ENCODE measurements at places on chromosomes 13 and 19.
A peak's percentile ranks its signal among the peaks of the same experiment; 100 is the strongest.

- DNase-seq: no peak
Measured at GRCh38 chr13:60590800-60591747, 194.1 kb downstream of the TDRD3 start.

GRCh38 chr19:46088101-46088500, 36.4 kb downstream of the IGFL3 start:
- no peak for DNase-seq

DNA sequence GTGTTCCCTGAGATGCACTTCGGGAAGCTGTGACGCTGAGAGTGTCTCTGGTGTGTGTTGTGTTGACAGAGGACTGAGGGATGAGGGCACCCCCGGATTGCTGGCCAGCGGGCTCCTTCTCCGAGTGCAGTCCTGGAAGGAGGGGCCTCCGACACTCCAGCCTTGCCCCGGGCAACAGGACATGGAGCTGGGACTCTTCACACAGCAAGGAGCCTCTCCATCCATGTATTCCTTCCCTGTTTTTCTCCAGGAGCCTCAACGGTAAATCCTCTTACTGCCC, 61.3 kb downstream of the SOX1 start:
- no peak for DNase-seq

DNA sequence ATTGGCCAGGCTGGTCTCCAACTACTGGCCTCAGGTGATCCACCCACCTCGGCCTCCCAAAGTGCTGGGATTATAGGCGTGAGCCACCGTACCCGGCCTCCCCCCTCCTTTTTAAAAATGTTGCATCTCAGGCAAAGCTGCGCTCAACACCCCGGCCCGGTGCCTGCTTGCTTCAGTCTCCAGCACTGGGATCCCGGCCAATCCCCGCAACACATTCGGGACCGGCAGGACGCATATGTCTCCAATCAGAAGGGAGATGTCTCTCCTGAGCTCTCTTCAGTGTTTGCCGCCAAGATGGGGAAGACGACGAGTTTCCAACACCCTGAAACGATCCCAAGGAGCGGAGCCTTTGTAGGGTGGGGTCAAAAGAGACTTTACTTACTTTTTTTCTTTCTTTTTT, 16.1 kb downstream of the GNG7 start:
- no peak for DNase-seq

GRCh38 chr13:59229861-59230260, 933.9 kb downstream of the DIAPH3 start:
- no peak for DNase-seq

GRCh38 chr13:101301053-101301452, 115.3 kb downstream of the NALCN start:
- no peak for DNase-seq

- peak; percentile 65 for DNase-seq
Measured at GRCh38 chr13:45119469-45119990, 780 bp upstream of the GTF2F2 start.

GRCh38 chr19:56312342-56312741, 2.3 kb downstream of the ZSCAN5A start:
- no peak for DNase-seq

DNA sequence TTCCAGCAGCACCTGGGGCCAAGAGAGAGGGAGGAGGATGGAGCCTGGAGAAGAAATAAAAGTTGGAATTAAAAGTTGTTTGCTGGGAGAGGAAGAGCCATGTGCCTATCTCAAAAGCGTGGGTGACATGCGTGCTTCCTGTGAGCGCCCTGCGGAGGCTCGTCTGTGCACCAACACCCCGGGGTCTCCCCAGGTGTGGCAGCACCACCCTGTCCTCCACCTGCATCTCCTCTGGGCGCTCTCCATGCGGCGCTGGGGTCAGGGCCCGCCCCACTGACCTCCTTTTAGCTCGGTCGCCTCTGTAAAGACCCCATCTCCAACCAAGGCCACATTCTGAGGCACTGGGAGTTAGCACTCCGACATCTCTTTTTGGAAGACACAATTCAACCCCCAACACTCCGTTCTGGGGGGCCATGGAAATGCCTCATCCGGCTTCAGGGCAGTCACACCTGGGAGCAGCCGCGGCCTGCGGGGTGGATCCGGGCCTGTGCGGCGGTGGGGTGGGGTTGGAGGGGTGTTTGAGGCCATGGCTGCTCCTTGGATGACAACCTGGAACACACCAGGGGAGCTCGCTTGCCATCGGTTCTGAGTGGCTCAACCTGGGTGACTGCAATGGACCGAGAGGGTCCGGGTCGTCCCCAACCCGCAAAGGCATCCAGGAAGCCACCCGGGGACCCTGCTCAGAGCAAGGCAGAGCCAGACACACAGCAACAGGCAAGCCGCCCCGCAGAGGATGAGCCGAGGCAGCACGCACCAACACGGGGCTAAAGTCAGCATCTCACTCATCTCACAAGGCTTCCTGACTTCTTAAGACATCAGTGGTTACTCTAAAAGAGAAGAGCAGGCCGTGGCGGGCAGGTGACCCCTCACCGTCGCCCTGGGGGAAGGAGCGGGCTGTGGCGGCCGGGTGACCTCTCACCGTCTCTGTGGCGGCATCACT, 79.4 kb upstream of the MCF2L start:
- no peak for DNase-seq

DNA sequence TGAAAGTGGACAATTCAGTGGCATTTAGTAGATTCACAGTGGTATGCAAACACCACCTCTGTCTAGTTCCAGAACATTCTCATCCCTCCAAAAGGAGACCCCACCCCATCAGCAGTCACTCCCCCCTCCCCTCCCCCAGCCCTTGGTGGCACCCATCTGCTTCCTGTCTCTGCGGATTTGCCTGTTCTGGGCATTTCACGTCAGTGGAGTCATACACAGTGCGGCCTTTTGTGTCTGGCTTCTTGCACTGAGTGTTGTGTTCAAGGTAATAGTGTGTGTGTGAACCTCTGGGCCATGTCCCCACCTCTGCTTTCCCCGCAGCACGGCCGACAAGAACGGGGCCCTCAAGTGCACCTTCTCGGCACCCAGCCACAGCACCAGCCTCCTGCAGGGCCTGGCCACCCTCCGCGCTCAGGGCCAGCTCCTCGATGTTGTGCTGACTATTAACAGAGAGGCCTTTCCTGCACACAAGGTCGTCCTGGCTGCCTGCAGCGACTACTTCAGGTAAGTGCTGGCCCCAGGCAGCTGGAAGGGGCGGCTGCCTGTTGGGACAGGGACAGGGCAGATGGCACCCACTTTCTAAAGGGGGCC, 19.4 kb upstream of the CRTC1 start:
- DNase-seq: no peak

DNA sequence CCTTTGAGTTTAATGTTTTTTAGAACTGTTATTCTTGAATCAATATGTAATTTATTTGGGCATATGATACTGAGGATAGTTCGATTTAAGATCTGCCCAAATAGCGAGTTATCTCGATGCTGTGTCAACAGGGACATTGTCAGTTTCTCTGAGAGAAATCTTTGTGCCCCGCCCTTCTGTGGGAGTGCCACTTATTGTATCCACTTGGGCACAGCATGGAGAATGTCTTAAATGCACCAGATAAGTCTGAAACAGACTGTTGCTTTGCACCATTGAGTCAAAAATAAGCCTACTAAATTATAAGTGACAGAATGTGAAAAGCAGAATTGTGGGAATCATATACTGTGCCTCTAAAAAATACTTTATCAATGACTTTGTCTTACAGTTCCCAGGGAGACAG, 45.6 kb downstream of the RNASEH2B start:
- no peak for DNase-seq

DNA sequence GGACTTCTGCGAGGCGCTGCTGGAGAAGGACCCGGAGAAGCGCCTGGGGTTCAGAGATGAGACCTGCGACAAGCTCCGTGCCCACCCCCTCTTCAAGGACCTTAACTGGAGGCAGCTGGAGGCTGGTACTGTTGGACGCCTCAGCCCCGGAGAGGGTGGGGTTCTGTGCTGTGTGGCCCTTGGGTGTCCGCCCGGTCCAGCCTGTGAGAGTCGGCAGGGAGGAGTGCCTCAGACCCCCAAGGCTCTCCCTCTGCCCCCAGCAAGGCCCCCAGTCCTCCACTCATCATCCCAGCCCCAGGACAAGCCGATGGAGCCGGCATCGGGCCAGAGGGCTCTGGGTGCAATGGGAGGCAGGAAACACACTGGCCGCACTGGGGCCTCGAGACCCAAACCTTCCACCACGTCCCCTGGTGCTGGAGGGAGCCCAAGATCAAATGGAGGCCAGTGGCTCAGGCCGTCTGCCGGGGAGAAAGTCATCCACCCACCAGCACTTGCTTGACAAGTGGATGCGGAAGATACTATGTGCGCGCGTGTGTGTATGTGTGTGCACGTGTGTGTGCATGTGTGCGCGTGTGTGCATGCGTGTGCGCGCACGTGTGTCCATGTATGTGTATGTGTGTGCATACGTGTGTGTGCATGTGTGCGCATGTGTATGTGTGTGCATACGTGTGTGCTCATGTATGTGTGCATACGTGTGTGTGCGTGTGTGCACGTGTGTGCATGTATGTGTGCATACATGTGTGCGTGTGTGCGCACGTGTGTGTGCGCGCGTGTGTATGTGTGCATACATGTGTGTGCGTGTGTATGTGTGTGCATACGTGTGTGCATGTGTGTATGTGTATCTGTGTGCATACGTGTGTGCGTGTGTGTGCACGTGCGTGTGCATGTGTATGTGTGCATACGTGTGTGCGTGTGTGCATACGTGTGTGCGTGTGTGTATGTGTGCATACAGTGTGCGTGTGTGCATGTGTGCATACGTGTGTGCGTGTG, 25.8 kb upstream of the TMEM255B start:
- no peak for DNase-seq

DNA sequence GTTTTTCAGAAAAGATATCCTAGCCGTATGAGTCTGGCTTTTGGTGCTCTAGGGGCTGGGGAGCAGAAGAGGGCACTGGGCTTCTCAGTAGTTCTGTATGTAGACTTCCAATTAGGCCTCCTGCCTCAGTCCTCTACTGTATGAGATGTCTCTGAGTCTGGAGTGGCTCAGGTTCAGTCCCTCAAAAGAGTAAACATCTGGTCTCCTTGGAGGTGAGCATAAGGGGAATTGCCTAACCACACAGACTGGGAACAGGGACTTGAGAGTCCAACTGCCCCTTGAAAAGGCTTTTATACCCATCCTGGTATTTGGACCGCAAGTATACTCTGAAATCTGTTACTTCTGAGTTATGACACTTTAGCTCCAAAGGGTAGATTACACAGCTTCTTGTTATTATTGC, 214.5 kb downstream of the TDRD3 start:
- DNase-seq: no peak

GRCh38 chr13:75222031-75222430, 259.9 kb downstream of the TBC1D4 start:
- DNase-seq: no peak

DNA sequence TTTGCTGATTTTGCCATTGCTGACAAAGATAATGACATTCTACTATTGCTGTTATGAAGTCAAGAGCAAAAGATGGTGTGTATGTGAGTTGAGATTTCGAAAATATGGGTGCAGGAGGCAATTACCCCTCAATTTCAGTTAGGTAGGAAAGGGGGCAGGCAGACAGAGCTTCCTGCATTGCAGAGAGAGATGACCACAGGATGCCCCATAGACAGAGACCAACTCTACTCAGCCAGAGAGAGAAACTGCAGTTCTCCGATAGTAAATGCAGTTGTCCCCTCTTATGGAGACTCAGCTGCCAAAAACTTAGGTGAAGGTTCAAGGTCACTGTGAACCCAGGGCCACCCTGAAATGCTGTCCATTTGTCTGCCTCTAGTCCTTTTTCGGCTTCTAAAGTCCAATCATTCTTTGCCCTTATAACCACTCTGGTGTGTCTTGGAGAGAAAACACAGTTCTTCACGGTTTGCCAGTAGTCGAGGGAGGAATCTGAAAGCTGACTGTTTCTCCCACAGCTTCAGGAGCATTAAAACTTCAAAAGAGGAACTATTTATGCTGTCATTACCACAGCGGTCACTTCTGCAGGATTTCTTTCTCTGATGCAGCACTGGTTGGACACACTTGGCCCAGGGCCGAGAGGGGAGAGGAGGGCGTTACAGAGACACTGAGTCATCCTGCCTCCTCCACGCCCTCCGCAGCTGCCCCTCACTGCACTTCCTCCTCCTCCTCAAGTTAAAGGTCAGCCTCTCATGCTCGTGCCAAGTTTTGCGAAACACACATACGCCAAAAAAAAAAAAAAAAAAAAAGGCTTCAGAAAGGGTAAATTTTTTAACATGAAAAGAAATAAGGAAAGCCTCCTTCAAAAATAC, 264.3 kb downstream of the FOXO1 start:
- peak; percentile 78 for DNase-seq

- no peak for DNase-seq
Measured at GRCh38 chr19:23415034-23415433, 19.8 kb upstream of the ZNF91 start.

- no peak for DNase-seq
Measured at GRCh38 chr13:24610956-24611355, 69.3 kb upstream of the ATP12A start.

DNA sequence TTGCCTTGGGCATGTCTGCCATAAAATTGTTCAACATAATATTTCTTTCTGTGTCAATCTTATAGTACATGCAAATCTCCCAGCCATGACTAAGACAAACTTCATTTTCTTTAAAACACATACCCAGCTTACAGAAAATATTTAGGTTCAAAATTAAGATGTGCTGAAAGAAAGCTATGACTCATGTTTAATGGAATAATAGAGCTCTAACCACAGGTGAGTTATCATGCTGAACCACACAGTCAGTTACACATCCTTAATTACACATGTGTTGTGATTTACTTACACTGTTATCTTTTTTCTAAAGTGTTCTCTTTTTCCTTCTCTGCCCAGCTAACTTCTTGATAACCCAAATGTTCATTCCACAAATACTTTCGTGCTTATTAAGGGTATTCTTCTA, 1831.2 kb downstream of the OLFM4 start:
- DNase-seq: no peak

DNA sequence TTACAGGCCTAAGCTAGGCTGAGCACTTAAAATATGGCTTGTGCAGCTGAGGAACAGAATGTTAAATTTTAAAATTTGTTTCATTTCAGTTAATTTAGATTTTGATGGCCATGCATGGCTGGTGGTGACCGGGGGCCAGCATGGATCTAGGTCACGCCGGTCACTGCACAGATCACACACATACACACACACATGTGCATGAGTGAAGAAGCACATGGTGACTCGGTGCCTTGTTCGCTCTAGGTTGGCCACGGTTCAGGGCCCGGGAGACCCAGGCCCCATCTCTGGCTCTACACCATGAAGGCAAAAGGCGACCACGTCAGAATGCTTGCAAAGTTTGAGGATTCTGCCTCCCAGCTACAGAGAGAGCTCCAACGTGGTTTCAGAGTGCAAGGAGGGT, 28.0 kb downstream of the ZFR2 start:
- DNase-seq: no peak

- peak; percentile 68 for DNase-seq
Measured at GRCh38 chr19:40689339-40690049, 957 bp downstream of the NUMBL start.

DNA sequence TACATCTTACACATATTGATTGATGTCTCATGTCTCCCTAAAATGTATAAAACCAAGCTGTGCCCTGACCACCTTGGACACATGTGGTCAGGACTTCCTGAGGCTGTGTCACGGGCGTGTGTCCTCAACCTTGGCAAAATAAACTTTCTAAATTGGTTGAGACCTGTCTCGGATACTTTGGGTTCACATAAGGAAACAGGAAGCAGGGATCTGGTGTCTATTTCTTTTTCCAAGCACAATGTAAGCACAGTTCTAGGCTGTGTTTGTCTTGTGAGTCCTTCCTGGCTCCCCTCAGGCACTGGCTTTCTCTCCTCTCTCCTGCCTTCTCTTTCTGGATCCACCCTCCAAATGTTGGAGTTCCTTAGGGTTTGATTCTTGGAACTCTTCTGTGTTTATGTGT, 27.6 kb upstream of the TPT1 start:
- DNase-seq: no peak

- no peak for DNase-seq
Measured at GRCh38 chr19:8150998-8151766, 1.8 kb upstream of the FBN3 start.

Measured in Karpas-422 (cell line).